ENCODE measurements at places on chromosomes 5 and 9.

GRCh38 chr5:174145091-174145490 is 99.6 kb downstream of the NSG2 start:
- no peak for DNase-seq

- no peak for DNase-seq
Measured at GRCh38 chr9:111282845-111283244, 47.2 kb downstream of the OR2K2 start.

- DNase-seq, result no peak
Measured at GRCh38 chr5:131644822-131645221, 9.8 kb upstream of the RAPGEF6 start.

DNA sequence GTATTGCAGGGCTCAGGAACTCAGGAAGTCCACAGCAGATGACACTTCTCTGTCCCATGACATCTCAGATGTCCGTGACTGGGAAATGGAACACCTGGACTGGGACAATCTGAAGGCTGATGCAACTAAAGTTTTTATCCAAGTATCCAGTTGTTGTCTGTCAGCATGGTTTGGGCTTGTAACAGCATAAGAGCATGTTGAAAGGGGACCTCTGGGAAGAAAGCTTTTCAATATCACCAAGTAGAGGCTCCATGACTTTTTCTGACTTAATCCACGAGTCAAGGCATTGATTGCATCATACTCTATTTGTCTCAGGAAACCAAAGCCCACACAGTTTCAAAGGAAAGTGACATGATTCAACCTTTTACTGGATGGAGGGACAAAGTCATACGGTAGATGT is 807.7 kb downstream of the MTRR start:
- no peak for DNase-seq

GRCh38 chr5:143033535-143034250 is 263.5 kb downstream of the ARHGAP26 start:
- no peak for DNase-seq

DNA sequence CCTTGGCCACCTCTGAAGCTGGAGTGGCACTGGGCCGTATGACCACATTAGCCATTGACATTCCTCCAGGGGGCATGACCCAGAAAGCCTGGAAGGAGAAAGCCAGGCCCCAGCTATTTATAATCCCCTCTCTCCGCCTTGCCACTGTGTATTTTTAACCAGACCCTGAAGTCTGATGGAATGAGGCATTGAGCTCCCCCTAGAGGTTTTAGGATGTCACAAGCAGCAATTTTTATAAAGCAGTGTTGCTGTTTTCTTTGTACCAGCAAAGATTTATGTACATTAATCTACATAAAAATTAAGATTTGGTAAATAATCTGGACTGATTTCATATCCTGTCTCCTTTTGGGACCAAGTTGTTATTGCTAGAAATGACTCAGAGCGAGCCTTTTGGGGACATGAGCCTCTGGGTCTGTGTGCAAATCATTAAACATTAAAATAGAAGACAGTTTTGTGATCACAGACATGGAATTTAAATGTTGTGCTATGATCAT is 127.1 kb downstream of the TRIO start:
- peak; percentile 78 for DNase-seq

DNA sequence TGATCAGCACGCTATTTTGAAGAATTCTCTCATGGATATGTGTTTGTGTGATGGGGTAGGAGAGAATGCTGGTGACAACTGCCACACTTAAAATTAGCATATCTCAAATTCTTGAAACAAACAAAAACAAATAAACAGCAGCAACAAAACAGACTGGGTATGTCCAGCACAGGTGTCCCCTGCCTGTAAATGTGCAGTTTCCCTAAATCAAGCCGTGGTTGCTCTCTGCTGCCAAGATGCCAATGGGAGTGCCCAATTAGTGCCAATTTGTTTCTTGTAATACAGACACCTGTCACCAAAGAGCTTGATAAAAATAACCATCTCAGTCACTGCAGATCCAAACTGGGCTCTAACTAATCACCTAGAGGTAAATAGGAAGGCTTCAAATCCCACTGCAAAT is 144.2 kb upstream of the SMARCA2 start:
- no peak for DNase-seq

DNA sequence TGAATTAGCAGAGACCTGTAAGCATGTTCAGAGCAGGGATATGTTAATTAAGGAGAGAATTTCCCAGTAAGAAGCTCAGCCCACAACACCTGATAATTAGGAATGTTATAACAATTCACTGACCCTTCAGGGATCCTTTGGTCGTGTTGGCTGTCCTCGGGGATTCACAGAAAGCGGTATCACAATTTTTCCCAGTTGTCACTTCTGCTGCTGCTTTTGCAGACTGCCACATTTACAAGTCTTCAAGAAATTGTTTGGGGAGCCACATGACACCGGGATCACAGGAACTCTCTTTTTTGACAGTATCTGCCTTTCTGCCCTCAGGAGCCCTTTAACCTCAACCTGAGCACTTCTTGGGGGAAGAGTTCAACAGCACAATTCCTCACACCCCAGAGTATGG is 265.5 kb downstream of the GLIS3 start:
- DNase-seq, result no peak

DNA sequence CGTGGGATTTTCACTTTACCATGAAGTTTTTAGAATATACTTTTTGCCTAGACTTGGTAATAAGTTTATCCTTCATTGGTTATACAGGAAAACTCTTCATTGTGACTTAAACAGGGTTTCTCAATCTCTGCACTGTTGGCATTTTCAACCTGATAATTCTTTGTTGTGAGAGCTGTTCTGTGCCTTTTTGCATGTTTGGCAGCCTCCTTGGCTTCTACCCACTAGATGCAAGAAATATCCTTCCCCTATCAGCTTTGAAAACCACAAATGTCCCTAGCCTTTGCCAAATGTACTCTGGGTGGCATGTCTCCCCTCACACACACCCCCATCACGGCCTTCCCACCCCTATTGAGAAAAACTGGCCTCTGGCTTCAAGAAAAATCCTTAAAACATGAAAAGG is 180.9 kb downstream of the ESM1 start:
- DNase-seq, result no peak

DNA sequence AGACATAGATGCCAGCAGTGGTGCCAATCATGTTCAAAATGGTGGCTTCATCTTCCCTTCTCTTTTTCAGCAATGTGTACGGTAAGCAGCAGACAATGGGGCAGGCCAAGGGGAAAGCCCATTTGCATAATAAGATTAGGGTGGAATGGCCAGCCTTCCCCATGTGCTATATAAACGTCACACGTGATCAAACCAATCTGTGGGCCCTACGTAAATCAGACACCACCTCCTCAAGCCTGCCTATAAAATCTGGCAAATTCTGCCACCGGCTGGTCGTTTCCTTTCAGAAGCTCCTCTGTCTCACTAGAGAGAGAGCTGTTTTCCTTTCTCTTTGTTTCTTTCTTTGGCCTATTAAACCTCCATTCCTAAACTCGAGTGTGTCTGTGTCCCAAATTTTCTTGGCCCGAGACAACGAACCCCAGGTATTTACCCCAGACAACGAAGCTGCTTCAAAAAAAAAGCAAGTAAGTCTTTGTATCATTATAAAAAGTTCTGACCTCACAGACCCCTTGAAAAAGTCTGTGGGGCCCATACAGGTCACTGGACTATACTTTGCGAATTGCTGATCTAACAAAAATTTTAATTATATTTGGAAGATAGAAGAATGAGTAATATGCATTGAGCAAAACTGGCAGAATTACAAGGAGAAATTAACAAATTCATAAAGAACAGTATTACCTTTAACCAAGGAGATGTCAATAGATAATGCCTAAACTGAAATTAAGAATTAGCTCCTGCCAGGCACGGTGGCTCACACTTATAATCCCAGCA is 15.2 kb downstream of the ZBTB5 start:
- no peak for DNase-seq

DNA sequence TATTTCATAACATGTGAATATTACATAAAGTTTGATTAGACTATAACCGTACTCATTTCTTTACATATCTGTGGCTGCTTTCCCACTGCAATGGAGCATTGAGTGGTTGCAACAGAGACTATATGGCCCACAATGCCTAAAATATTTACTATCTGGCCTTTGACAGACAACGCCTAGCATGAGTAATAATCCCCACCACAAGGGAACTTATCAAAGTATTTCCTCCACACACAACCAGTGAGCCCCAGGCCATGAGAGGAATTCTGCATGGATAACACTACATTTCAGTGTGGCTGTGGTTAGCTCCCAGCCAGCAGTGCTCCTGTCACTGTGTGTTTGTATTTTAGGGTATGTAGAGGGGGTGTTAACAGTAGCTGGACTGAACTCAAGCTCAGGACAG is 54.8 kb downstream of the FAM81B start:
- DNase-seq, result no peak

DNA sequence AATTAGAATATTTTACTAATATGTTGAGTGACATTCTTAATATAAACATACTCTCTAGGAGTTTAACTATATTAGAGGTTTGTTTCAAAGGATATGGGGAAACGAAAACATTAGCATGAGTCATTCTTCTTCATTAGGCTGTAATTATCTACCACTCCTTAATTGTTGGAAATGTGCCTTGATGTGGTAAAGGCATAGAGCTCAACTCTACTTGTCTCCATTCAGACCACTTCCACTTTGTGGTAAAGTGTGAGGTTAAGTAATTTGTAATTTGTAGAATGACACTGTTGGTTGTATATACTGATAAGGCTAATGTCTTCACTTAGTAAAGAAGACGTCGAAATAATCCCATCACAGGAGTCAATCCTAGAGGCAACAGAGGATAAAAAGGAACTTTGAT is 58.1 kb downstream of the HAPLN1 start:
- DNase-seq, result no peak

DNA sequence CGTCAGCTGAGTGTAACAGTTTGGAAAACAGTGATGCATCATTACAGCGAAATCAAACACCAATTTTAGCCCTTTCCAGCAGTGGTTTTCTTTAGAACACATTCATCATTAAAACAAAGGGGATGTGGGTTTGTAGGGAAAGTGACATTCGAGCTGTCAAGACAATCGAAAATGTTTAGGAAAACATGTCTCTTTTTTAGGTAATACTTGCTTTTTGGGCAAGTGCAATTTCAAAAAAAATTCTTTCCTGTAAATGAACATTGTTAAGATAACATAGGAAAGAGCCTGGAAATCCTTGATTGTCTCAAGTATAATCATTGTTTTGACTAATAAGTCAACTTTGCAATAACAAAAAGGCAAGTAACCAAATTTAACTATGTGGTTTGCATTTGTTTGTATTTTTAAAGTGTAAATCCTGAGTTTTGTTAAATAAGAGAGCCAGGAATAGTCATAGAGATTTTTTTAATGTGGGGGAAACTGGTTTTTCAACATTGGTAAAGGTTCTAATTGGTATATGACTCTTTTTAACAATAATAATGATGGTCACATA is 182.5 kb downstream of the TTLL11 start:
- no peak for DNase-seq

GRCh38 chr5:39473156-39473775 is 48.5 kb upstream of the DAB2 start:
- no peak for DNase-seq

- no peak for DNase-seq
Measured at GRCh38 chr5:142222225-142222865, 102.5 kb downstream of the SPRY4 start.

DNA sequence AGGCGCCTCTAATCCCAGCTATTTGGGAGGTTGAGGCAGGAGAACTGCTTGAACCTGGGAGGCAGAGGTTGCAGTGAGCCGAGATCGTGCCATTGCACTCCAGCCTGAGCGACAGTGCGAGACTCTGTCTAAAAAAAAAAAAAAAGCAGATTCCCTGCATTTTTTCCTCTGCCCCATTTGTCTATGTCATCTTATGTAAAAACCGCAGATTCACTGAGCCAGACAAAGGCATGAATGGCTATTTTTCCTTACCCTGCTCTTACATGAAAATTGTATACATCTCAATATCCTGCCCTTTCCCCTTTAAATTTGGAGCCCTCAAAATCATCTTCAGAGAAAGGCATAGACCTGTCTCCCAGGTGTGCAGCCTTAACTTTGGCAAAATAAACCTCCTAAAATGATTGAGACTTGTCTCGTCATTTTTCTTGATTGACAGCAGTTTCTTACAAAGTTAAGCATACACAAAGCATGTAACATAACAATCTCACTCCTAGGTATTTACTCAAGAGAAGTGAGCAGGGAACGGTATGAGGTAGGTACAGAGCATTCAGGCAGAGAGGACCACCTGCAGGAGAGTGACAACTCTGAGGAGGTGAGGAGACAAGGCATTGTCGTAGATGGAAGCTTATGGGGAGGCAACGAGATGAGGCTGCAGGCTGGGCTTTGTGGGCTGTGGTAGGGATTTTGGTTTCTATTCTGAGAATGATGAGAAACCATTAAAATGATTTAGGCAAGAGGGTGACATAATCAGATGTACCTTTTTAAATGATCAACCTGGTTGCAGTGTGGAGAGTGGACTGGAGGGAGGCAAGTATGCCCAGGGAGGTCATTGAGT is 65.7 kb upstream of the IL6ST start:
- DNase-seq, result no peak

DNA sequence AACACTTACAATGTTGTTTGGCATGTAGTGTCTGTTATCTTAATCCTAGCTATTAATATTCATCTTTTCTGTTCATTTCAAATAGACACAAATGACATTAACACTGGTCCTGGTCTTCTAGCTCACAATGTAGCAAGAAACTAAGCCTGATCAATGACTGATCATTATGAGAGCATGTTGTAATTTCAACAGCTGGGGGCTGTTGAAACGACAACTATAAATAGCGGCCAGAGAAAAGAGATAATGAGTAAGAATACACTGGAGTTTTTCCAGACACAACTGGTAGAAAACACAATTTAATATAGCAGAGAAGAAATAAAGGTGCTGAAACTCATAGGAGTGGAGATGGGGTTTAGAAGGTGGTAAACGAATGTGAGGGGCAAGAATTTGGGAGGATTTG is 89.2 kb downstream of the HTR4 start:
- DNase-seq, result no peak

GRCh38 chr9:109440117-109440515 is 58.0 kb downstream of the PTPN3 start:
- DNase-seq, result no peak

DNA sequence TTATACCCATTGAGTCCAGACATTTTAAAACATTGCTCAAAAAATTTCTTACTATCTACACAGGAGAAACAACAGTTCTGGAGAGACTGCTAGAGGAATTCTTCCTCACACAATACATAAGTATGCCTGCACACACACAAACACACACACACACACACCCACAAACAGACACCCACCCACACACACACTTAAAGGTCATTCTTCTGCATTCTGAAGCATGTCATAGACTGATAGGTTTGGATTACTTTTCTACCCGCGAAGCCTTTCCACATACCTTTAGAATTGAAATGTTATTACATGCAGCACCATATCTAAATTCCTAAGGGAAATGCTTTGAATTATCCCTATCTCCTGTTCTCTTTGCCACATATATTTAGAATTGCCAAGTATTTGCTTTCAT is 80.2 kb downstream of the FAM174A start:
- DNase-seq, result no peak

DNA sequence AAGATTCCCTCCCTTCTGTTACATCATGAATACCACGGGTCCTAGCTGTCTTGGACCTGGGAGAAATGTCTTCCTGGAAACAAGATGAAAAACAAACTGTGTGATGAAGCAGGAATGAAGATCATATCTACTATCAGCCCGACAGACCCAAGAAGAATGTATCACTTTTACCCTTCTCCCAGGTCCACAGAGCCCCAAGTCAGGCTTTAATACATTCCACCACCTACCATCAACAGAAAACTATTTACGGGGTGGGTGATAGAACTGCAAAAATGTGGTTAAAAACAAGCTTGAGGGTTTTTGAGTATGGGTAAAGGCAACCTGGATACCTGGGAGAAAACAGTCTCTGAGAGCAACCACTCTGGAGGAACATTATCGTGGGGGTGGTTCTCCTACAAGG is 327.0 kb downstream of the TRIM32 start:
- DNase-seq, result no peak

All from NCI-H2081 treated with DMSO at 0.1 percent for 48 hours (cell line).